ENCODE measurements at places on chromosomes 7 and 10.

GRCh38 chr7:157432541-157432956 is 95.7 kb downstream of the DNAJB6 start:
- no peak for DNase-seq

GRCh38 chr10:123549761-123550454 is 116.2 kb upstream of the GPR26 start:
- no peak for DNase-seq

DNA sequence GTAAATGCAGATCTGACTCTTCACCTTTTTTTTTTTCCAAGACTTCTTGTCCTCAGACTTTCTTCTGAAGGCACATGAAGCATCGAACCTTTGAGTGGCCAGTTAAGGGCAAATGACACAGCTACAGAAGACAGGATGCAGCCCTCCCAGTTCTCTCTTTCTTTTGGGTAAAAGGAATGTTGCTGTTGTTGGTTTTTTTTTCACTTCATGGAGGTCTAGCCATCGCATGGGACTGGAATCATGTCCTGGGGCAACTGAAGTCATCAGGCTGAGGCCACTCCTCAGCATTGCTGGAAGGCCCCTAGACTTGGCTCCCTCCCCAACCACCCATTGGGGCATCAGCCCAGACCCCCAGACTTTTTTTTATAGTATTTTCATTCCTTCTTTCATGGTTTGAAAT is 896.5 kb downstream of the SORCS1 start:
- no peak for DNase-seq

DNA sequence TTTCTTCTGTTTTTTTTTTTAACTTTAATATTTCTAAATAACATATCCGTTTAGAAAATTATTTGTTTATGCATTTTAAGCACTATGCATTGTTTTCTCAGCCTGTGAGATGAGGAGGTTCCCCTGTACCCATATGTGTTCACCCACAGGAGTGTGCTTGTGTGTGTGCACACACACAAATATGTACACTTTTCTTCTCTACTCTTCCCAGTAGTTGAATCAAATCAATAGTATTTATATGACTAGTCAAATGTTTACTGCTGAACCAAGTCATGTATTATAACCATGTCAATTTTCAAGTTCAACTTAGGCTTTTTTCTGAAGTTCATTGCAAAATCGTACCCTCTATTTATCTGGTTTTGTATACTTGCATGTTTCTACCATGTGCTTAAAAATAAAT is 37.3 kb downstream of the HDAC9 start:
- no peak for DNase-seq

- DNase-seq, result no peak
Observed at GRCh38 chr10:17356820-17357219, 97.6 kb downstream of the ST8SIA6 start.

DNA sequence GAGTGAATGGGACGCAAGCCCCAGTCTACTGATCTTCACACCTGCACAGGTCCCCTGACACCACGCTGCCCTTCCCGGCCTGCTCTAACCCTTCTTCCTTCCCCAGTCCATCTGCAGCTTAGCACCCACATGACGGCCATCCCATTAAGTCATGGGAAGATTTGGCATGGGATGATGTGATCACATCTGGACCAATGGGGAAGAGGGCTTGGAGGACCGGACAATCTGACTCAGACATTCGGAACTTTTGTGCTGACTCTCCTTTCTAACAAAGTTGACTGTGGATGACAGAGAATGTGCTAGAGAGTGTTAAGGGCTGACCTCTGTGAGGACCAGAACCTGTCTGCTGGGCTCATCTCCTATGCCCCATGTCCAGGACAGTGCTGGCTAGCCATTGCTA is 15.6 kb downstream of the CXCL12 start:
- no peak for DNase-seq

GRCh38 chr10:43940898-43941837 is 292.5 kb upstream of the ZNF32 start:
- no peak for DNase-seq

- no peak for DNase-seq
Observed at GRCh38 chr10:21080261-21080660, 183.2 kb upstream of the NEBL start.

GRCh38 chr10:4131407-4132215 is 346.6 kb upstream of the KLF6 start:
- peak; percentile 92 for DNase-seq

GRCh38 chr10:78959924-78960285 is 108.9 kb upstream of the ZMIZ1 start:
- no peak for DNase-seq

Data from common myeloid progenitor, CD34-positive (primary cell).